Lung (tissue), 17 donors: ENCODE measurements at places on chromosomes 7 and 10.
A peak's percentile ranks its signal among the peaks of the same experiment; 100 is the strongest.

DNA sequence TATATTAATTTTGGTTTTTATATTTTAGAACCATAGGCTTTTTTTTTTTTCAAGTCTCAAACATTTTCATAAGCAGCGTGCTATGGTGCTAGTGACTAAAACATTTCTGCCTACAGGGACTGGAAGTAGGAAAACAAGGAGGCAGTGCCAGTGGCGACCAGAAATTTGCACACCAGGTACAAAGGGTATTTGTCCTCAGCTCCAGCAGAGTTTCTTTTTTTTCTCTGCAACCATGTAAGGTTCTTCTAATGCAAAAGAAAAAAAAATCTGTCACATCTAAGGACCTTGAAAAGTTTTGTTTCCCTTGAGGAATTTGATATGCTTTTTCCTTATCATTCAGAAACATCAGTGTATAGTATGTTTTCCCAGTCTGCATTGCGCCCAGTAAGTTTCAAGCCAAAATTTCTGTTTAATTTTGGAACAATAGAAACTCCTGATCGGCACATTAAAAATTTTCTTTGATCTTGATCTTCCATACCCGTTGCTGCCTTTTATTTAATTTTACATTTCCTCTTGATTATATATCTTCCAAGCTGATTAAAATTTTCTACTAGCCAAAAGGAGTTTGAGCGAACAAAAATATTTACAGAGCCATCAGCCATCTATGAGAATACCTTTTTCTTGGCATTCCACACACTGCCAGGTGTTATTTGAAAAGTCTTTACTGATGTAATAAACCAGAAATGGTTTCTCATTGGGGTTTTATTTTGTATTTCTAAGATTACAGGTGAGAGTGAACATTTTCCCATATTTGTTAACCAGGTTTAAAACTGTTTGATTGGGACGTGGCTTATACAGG lies 956 bp upstream of the KLHDC10 start:
- peak overlapping the region; percentile 78 for H3K27ac ChIP-seq
- H3K4me3 ChIP-seq: no peak overlapping the region
- no peaks in the 10 kb centered on the region for H3K27me3 ChIP-seq
- H3K36me3 ChIP-seq: no peaks in the 10 kb centered on the region

DNA sequence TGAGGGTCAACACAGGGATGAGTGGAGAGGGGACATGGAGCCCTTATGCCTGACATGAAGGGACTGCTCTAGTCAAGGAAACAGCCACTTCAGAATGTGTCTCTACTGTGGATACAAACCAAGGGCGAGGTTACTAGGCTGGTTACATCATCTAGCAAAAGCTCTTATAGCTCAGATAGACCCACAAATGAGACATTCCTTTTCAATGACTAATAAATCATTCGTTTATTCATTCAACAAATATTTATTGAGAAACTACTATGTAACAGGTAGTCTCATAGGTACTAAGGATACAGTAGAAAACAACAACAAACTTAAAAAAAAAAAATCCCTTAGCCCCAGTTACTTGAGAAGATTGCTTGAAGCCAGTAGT lies 219.5 kb downstream of the KIAA1217 start:
- H3K4me3 ChIP-seq: no peak overlapping the region
- no peaks in the 10 kb centered on the region for H3K36me3 ChIP-seq

DNA sequence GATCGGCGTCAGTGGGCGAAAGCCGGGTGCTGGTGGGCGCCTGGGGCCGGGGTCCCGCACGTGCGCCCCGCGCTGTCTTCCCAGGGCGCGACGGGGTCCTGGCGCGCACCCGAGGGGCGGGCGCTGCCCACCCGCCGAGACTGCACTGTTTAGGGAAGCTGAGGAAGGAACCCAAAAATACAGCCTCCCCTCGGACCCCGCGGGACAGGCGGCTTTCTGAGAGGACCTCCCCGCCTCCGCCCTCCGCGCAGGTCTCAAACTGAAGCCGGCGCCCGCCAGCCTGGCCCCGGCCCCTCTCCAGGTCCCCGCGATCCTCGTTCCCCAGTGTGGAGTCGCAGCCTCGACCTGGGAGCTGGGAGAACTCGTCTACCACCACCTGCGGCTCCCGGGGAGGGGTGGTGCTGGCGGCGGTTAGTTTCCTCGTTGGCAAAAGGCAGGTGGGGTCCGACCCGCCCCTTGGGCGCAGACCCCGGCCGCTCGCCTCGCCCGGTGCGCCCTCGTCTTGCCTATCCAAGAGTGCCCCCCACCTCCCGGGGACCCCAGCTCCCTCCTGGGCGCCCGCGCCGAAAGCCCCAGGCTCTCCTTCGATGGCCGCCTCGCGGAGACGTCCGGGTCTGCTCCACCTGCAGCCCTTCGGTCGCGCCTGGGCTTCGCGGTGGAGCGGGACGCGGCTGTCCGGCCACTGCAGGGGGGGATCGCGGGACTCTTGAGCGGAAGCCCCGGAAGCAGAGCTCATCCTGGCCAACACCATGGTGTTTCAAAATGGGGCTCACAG lies 1.1 kb downstream of the EGFR start:
- H3K36me3 ChIP-seq: no peaks in the 10 kb centered on the region
- H3K4me3 ChIP-seq: peak overlapping the region; percentile 89
- DNase-seq: peak; percentile 36
- peak overlapping the region; percentile 84 for H3K27ac ChIP-seq
- no peaks in the 10 kb centered on the region for H3K27me3 ChIP-seq

DNA sequence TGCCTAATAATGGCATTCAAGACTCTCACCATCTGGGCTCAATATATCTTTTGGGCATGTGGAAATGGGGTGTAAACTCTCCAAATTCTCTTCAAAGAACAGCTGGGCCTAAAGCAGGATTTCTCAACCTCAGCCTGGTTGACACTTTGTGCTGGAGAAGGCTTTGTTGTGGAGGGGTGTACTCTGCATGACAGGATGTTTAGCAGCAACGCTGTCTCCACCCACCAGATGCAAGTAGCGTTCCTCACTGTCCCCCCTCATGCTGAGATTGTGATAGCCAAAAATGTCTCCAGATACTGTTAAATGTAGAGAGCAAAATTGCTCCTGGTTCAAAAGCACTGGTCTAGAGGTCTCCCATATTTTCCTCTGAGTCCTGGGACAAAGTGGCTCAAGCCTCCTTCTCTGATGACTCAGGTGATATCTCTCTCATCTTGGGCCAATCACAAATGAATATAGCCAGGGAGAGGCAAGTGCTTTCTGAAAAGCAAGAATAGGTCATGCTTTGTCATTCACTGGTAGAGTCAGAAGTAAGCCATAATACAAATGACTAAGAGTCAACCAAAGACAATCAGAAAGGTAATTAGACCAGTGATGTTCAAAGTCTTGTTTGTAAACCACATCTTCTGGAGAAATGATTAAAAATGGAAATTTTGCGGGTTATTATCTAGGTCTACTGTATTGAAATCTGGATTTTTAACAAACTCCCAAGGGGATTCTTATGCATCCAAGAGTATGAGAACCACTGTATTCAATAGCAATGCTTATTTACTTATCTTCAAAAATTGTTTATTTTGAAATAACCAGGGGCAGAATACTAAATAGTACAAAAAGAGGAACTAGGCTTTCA lies 330.8 kb downstream of the PTEN start:
- no peak overlapping the region for H3K27ac ChIP-seq
- H3K27me3 ChIP-seq: no peaks in the 10 kb centered on the region
- no peaks in the 10 kb centered on the region for H3K4me1 ChIP-seq
- DNase-seq: peak; percentile 21
- H3K4me3 ChIP-seq: no peak overlapping the region

DNA sequence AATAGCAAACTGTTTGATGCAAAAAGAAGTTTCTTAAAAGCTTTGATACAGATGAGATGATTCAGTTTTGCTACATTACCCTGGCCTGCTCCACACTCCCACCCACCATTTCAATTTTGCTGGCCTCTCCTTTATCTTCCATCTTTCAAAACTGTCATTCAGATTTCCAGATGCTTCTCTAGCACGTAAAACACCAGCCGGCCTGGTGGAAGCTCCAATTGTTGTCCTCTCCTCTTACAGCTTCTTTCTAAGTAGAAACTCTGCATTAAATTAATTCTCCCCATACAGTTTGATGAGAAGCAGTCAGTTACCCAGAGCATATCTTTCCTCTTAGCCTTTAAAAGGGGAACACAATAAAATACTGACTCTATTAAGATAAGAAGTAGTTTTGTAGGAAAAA lies 34.3 kb upstream of the ELMO1 start:
- no peaks in the 10 kb centered on the region for H3K4me1 ChIP-seq
- H3K27ac ChIP-seq: no peak overlapping the region
- DNase-seq: no peak
- H3K4me3 ChIP-seq: no peak overlapping the region

DNA sequence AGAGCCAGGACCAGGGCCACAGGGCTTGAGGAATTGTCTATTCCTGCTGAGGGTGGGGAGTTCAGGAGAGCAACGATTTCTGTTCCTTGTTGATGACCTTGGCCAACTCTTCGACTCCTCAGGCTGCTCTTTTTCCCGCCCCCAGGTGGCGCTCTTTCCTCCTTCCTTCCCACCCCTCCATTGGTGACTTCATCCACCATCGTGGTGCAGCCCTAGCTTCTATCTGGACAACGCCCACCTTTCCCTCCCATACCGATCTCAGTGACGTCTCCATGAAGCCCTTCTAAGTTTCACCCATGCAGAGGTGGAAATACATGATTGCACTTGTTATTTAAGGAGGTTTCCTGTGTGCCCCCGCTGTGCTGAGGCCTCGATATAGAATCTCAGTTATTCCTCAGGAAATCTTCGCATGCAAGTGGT lies 22.1 kb upstream of the CARD11 start:
- H3K27ac ChIP-seq: no peak overlapping the region
- no peak for DNase-seq
- no peak overlapping the region for H3K4me3 ChIP-seq
- H3K27me3 ChIP-seq: no peaks in the 10 kb centered on the region

DNA sequence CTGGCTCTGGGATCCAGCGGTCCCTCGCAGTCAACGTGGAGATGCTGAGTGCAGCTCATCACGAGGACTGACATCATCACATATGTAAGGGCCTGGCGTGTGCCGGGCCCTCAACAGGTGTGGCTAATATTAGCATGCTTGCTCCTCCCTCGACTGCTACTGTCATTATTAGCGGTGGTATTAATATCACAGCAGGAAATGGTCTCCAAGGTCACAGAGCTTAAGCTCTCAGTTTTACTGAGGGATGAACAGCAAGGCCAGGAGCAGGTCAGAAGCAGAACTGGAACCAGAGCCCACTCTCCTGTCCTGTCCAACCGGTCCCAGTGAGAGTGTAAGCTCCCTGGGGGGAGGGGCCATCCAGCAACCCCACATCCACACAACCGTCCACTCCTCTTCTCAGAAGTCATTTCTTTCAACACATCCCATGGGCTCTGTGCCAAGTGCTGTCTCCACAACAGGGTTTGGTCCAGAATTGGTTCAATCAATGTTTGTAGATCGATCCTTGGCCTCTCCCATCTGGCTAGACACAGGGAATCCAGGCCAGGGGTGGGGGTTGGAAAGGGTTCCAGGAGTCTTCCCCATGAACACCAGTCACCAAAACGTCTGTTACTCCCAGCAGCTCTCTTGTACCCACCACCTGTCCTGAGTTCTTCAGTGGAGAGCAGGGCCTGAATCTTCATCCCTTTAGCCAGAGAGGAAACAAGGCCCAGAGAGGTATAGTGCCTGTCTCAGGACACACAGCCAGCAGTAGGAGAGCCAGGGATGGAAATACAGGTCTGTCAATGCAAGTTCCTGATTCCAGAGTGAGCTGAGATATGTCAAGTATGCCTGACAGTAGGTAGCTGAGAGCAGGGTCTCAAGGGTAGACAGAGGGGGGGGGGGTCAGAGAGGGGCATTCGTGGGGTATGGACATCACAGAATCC lies 45.3 kb upstream of the ZMIZ1 start:
- no peaks in the 10 kb centered on the region for H3K27me3 ChIP-seq
- no peak overlapping the region for H3K4me3 ChIP-seq
- no peak overlapping the region for H3K27ac ChIP-seq
- peaks cover 3% of the 10 kb centered on the region for H3K4me1 ChIP-seq
- peak; percentile 34 for DNase-seq
